ENCODE measurements at places on chromosomes 4 and X.

DNA sequence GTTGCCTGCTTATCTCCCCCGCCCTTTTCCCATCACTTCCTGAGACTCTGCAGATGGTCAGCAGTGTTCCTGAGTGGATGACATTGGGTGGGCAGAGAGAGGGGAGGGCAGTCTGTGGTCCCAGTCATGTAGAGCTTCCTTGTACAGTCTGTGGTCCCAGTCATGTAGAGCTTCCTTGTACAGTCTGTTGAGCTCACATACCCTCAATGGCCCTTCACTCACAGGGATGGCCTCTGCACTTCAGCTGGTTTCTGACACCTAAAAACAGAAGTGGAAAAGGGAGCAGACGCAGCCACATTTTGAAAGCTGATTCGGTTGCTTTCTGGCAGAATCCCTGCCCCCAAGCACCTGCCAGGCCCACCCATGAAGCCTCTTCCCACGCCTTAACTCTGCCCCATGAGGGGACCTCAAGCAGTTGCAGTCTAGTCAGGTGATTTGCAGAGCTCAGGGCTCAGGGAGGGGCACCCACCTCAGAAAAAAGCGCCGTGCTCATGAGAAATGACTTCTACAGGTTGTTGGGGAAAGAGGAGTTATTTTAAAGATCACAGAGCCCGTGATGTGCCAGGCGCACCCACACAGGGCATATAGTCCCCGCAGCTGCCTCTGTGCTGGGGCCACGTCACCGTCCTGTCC, 3.6 kb upstream of the TMEM271 start:
- DNase-seq = no peak

DNA sequence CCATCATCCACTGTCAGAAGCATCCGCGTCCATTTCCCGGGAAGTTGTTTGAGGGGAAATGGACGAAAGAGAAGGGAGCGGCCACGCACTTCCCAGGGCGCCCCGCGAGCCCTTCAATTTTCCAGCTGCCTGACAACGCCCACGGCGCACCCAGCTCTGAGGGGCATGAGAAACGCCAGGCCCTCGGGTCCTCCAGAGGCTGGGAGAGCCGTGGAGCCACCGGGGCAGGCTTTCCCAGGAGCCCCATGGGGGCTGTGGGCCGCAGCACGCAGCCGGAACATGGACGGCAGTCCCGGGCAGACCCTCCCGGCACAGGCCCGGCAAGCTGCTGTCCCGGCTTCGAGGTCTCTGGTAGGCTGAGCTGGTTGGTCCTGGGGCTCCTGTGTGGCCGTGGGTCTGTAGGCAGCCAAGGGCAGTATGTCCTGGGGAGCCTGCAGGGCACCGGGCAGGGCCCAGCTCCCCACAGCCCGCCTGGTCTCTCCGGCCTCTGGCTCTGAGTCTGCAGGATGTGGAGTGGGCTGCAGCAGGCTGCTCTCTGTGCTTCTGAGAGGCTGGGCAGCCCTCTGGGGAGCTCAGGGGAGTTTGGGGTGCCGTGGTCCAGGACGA, 115.2 kb downstream of the FAM53A start:
- DNase-seq = no peak

- DNase-seq = no peak
Observed at GRCh38 chr4:114905017-114905416, 208.4 kb downstream of the NDST4 start.

- DNase-seq = no peak
Observed at GRCh38 chr4:86924811-86925210, 10.0 kb upstream of the AFF1 start.

DNA sequence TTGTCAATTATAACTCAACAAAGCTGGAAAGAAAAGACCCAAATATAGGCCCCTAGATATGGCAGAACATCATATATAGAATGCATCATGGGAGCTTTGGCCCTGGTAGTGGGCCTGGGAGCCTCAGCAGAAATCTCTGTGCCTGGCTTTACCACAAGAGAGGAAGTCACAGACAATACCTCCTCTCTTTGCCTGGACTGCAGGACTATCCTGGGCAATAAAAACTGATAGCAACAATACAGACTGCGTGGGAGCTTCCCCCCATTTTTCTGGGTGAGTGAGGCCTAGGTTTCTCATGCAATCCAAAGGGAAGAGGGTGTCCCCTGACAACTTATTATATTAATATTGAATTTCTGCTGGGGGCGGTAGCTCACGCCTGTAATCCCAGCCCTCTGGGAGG, 64.0 kb upstream of the NFKB1 start:
- no peak for DNase-seq
